Fibroblast of mammary gland (primary cell): ENCODE measurements at places on chromosomes 3 and 15.

DNA sequence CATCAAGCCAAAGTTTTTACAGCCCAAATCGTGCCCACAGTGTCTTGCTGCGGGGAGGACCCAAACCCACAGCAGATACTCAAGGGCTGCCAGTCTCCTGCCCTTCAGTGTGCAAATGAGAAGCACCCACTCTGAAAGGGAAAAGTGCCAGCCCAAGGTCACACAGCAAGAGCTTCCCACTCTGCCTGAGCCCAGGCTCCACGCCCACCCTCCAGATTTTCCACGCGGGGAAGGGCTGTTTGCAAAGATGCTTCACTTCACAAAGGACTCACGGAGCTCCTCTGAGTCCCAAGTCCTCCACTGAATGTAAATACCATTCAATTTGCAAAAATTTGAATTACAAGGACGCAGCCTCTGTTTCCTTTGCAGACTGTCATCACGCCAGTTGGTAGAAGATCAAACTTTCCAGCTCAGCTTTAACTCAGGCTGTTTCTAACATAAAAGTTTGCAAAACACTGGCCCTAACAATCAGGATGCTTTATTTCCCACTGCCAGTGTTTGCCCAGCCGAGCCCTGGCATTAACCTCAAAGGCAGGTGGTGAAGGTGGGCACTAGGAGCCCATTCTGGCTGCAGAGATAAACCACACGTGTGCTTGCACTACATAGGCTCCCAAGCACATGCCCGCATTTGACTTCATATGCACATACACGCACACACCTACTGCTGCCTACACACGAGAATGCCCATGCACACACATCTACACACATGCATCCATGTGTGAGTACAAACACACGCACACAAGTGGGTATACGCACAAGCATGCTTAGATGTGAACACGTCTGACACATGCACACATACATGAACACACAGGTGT lies 7.6 kb downstream of the CACNA2D2 start:
- no peak for DNase-seq

DNA sequence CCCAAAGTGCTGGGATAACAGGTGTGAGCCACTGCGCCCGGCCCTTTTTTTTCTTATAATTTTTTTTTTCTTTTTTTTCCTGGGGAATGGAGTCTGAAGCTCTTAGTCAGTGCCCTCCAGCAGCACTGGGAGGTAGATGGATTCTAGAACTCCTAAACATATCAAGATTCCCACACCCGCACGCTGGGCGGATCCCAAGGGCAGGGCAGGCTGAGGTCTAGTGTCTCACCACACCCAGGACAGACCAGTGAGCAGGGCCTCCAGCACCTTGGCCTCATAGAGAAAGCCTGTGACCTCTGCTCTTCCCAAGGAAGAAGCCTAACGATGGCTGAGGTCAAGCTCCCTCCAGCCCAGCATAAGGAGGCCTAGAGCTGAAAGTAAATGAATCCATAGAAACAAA lies 153.7 kb upstream of the MEF2A start:
- DNase-seq, result no peak

- peak; percentile 60 for DNase-seq
Observed at GRCh38 chr15:84633311-84634227, 20.5 kb downstream of the WDR73 start.

GRCh38 chr3:100289339-100289738 lies 28.5 kb downstream of the TBC1D23 start:
- DNase-seq, result no peak

GRCh38 chr15:63157891-63158431 lies 684 bp upstream of the RPS27L start:
- peak; percentile 83 for DNase-seq

DNA sequence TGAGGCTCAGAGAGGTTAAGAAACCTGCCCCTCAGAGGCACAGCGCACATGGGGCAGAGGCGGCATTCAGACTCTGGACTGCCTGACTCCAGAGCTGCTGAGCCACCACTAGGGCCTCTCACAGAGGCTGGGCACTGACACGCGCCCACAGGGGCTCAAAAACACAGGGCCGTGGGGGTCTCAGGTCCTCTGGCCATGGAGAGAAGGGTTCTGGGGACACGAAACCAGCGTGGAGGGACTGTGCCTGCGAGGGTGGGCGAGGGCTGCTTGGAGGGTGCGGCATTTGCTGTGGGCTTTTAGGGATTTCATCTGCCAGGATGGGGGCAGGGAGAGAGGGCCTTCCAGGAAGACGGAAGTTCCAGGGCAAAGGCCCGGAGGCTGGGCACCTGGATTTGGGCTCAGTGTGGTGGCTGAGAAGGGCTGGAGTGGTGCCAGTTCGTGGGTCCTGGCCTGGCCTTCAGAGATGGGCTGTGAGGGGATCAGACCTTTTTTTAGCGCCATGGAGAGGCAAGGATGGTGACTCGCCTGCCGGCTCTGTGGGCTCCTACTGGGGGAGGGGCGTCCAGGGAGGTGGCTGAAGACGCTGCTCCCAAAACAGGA lies 69.6 kb downstream of the EFCAB12 start:
- no peak for DNase-seq

DNA sequence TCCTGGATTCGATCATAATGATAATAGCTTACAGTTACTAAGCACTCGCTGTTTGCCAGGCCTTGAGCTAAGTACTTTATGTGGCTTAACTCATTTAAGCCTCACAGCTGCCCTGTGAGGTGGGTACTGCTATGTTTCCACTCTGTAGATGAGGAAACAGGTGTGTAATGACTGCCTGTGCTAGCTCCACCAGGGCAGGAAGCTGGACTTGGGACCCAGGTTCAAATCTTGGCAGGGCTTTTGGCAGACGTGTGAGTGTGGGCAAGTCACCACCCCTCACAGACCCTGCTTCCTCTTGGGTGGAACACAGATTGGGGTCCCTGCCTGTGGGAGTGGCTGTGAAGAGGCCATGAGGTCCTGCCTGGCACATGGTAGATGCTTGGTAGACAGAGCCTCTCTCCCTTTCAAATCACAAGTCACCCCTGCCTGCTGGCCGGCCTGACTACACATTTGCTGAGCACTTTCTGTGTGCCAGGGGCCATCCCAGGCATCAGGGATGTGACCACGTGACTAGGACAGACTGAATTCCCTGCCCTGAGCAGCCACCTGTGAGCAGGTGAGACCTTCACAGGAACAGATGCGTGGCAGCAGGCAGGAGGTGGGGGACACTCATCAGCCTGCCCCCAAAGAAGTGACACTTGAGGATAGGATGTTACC lies 3.7 kb downstream of the EFCC1 start:
- no peak for DNase-seq

GRCh38 chr3:152870027-152870426 lies 35.1 kb downstream of the P2RY1 start:
- DNase-seq, result no peak

DNA sequence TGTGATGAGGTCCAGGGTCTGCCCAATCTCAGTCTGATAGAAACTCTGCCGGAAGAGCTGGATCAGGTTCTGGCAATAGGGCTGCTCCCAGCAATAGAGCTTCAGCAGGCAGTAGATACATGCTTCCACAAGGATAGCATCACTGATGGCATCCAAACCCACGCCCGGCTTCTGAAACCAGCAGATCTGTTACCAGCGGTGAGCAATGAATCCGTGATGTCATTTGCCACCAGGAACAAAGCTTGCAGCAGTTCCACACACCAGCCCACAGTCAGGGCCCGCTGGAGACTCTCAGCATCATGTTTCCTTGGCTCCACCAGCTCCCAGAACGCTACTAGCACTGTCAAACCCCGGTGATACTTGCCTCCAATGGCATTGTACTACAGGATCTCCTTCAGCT lies 19.3 kb upstream of the TTBK2 start:
- DNase-seq, result no peak

- no peak for DNase-seq
Observed at GRCh38 chr3:132247211-132247610, 70.0 kb upstream of the ACP3 start.

DNA sequence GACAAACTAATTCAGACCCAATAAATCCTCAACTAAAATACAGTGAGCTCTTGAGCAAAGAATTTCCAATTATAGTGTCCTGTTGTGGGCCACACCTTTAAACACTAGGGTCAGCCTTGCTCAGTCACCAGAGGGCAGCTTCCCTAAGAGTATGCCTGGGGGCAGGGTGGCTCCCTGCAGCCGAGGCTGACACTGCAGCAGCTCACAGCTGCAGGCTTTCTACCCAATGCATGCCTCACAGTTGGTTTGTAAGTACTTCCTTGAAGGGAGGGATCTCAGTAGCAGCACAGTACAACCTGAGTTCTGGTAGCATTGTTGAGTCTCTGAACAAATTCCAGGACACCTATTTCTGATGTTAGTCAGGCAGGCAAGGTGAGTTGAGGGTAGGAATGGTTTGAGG lies 335.6 kb downstream of the TUSC7 start:
- DNase-seq, result no peak

DNA sequence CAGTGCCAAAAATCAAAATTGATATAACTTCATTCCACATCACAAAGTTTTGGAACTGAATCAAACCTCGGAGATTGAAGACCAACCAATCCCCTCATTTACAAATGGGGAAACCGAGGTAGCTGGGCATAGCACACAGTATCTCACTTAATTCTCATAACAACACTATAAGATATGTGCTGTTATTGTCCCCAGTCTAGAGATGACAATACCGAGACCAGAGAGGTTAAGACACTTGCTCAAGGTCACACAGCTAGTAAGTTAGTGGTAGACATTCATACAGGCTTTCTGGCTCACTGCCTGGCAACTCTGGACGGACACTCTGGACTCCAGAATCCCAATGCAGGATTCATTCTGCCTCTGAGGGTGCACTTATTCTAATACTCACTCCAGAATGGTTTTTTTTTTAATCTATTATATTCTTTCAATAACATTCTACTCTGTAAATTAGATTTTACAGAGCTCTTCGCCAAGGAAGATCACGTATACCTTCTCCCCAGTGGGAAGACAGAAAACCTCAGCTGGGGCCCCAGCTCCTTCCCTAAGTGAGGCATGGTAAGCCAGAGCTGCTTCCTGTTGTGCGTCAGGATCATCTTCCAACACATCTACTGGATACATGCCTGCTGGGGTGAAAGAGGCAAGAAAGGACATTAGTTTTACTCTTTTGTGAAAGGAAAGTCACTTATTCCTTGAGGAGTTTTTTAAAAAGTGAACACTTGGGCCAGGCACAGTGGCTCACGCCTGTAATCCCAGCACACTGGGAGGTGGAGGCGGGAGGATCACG lies 128.4 kb upstream of the IGF1R start:
- peak; percentile 12 for DNase-seq

GRCh38 chr15:44501768-44502366 lies 35.1 kb upstream of the EIF3J start:
- DNase-seq, result peak; percentile 65

DNA sequence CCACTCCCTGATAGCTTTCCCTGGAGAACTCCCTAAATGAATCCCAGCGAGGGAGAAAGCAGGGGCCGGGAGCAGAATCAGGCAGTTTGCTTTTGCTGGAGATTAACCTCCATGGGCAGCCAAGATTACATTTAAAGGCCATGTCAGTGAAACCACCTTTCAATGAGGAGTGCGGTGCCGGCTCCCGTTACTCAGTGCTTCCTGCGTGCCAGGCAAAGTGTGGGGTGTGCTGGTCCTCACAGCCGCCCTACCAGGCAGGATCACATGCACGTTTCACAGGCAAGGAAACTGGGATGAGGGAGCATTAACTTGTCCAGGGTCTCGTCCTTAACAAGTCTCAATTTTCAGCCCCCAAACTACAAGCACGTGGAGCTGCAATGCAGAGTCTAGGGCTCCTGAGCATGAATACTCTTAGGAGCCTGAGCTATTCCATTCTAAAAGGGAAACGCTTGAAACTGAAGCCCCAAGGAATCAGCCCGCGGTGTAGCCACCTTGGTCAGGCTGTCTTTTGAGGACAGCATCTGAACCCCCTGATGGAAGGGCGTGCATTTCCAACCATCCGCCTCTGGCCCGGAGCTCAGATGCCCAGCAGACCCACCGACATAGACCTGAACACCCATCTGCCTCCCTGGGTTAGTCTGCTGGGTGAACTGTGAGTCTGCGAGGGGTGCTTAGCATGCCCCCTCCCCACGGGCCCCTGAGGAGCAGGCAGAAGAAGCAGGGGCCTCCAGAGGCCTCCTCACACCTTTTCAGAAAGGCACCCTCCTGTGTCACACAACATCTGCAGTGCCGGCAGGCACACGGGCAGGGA lies 5.6 kb downstream of the IGDCC3 start:
- DNase-seq, result no peak

- no peak for DNase-seq
Observed at GRCh38 chr3:20700714-20701113, 514.7 kb upstream of the SGO1 start.

- no peak for DNase-seq
Observed at GRCh38 chr3:175590745-175591144, 731.6 kb downstream of the NAALADL2 start.

DNA sequence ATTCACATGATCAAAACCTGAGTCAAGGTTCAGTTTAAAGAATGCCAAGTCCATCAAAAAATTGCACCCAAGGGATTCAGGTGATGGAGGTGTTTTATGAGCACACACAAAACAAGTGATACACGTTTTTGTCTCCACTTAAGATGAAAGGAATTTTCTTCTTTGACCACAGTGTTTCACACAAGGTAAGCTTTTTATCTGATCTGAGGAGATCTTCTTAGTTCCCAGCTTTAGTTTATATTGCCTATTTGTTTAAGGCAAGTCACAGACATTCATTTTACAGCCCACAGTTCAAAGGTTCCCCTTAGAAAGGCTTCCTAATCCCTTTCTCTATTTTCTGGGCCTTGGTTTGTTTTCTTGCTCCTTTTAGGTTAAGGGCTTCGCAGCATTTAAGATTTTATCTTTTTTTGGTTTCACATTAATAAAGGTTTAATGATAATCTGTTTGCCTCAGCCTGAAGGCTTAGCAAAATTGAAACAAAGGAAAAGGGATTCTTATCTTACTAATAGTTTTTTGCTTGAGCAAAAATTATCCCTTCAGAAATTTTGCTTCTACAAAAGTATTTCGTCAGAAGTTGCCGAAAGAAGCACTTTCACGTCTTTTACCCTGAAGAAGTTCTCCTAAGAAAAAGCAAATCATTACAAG lies 420.5 kb upstream of the NAALADL2 start:
- peak; percentile 17 for DNase-seq

DNA sequence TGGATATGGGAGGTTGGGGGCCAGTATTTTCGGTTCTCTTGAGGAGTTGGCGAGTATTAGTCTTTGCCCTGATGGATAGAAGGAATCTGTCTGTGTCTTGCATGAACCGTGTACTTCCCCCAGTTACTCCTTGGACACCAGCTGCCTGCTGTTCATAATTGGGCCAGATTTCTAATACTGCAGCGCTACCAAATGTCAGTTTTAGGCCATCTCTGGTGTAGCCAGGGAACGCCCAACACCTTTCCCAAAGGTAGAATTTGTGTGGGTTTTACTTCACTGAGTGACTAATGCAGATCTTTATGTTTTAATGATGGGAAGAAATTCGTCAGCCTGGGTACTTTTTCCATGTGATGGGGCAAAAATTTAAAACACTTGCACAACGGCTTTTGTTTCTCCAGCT lies 18.4 kb downstream of the FLNB start:
- no peak for DNase-seq

DNA sequence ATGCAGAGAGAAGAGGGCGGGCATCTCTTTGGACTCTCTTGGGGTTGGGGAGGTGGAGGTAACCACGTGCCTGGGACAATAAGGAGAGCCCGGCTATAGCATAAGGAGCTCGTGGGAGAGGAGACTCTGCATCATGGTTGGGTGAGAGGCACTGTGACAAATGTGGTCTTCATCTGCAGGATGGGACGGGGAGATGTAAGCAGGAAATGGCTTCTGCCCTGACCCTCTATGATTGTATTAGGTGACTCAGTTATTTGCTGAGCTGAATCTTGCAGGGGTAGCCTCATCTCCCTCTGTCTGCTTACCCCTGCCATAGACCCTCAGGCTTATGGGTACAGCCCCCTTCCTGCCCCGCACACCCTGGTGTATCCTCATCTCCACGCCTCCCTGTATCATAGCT lies 48.7 kb downstream of the CORO2B start:
- no peak for DNase-seq
